Retinal pigment epithelial cell (primary cell): ENCODE measurements at places on chromosomes 1 and 21.

- DNase-seq, result no peak
Measured at GRCh38 chr1:24929398-24930259, 447 bp downstream of the RUNX3 start.

DNA sequence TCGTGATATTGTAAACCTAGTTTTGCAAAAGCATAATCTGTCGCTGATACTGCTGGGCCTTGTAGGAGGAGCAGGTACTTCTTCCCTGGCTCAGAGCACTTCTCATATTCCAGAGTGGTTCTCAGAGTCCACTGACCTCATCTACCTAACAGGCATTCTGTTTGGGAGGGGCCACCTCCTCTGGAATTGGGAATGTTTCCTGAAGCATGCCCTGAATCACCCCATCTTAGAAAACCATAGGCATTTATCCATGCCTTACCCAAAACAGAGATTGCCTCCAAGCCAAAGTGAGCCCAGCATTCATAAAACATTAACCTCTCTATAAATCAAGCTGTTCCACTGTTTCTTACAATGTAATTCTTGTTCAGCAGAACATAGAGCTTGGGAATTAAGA is 35.1 kb downstream of the SLC44A3 start:
- no peak for DNase-seq

GRCh38 chr1:89911191-89911991 is 83.5 kb upstream of the ZNF326 start:
- DNase-seq, result peak; percentile 24

- peak; percentile 29 for DNase-seq
Measured at GRCh38 chr1:220487297-220487820, 40.6 kb upstream of the MARK1 start.

- DNase-seq, result no peak
Measured at GRCh38 chr1:42931911-42932422, 26.7 kb downstream of the SLC2A1 start.

DNA sequence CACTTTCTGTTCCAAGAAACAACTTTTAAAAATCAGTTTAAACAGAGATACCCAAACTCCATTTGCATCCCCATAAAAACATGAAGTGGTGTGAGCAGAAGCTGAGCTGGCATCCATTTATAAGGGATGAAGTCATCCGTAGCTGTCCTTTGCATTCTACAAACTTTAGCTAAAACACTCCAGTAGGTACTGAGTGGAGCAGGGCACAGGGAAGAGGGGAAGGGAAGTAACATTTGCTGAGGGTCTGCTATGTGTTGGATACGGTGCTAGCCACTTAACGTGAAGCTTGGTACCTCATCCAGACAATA is 32.9 kb downstream of the VWA5B1 start:
- no peak for DNase-seq

- no peak for DNase-seq
Measured at GRCh38 chr1:51719146-51719545, 102.3 kb downstream of the OSBPL9 start.

- DNase-seq, result no peak
Measured at GRCh38 chr1:116874733-116875249, 34.9 kb upstream of the PTGFRN start.

DNA sequence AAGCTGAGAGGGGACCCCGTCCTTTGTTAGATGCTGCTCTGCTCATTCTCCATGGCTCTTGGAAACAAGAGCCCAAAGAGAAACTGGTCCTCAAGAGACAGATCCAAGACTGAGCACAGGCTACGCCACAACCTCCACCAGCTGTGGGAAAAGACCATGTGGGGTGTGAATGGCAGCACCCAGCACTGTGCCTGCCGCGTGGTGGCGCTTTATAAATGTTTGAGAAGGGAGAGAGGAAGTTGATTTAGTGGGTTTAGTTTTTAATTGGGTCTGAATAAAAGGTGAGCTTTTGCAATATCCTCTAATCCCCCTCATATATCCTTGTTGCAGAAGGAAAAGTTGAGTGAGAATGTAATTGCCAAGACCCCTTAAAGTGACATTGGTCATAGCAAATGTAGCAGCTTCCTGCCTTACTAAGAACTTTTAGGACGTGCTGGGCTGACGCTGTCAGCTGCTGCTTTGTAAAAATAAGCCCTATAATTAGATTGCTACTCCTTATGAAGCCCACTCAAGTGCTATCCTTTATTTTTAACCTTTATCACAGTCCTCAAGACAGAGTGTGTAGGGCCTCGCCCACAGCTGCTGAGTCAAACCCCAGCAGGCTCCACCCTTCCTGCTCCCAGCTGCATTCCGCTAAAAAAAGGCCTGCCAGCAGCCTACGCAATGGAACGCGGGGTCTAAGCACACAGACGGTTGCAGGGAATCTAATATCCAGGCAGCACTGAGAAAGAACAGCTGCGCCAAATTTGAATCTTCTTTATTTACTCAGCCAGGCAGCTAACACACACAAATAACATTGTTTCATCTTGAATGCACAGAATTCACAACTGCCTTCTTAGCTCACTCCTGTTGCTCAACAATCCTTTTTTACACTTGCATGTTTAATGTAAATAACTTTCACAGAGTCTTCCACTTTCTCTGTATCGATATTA is 47.4 kb upstream of the PRDX6 start:
- DNase-seq, result peak; percentile 55

DNA sequence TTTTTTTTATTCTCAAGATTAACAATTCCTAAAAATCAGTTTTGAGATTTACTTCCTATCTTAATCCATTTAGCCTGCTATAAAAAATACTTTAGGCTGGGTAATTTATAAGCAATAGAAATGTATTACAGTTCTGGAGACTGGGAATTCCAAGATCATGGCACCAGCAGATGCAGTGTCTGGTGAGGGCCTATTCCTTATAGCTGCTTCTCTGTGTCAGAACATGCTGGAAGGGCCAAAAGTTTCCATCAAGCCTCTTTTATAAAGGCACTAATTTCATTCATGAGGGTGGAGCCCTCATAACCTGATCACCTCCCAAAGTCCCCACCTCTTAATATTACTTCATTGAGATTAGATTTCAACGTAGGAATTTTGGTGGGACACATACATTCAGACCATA is 41.7 kb downstream of the RNF2 start:
- no peak for DNase-seq

DNA sequence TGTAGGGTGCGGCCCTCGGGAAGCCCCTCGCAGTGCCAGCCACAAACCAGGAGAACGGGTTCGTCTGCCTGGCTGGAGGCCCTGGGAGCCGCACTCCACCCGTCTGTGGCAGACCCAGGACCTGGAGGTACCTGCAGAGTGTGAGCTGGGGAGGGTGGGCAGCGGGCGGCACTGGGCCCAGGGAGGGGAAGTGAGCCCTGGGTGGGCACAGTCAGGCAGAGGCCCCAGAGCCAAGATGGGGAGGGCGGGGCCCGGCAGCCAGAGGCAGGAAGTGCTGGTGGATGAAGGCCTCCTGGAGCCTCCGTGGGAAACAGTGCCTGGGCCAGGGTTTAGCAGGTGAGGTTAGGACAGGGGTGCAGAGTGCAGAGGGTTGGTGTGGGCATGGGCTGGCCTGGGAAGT is 4.0 kb upstream of the PEX10 start:
- no peak for DNase-seq

- DNase-seq, result no peak
Measured at GRCh38 chr21:15291621-15292266, 226.9 kb upstream of the NRIP1 start.

DNA sequence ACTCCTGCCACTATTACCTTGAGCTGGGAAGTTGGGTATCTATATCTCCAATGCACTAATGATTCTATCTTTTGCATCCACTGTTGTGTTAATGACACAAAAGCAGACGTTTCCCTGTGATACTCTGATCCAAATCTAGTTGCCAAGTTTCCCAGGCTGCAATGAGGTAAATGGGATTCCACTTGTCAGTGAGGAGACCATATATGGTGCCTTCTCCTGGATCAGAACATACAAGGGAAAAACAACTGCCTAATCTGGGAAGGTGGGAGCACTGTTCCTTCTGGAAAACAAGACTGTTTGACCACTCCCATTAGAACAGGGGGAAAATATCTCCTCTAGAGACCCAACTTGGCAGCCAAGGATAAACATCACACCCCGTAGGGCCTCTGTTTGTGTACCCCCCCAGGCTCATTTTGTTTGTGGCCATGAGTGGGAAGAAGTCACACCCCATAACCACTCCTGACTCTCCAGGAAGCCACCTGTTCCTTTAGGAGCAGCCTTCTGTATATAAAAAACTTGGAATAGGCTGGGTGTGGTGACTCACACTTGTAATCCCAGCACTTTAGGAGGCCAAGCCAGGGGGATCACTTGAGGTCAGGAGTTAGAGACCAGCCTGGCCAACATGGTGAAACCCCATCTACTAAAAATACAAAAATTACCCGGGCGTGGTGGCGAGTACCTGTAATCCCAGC is 28.5 kb upstream of the SLC6A9 start:
- DNase-seq, result no peak

DNA sequence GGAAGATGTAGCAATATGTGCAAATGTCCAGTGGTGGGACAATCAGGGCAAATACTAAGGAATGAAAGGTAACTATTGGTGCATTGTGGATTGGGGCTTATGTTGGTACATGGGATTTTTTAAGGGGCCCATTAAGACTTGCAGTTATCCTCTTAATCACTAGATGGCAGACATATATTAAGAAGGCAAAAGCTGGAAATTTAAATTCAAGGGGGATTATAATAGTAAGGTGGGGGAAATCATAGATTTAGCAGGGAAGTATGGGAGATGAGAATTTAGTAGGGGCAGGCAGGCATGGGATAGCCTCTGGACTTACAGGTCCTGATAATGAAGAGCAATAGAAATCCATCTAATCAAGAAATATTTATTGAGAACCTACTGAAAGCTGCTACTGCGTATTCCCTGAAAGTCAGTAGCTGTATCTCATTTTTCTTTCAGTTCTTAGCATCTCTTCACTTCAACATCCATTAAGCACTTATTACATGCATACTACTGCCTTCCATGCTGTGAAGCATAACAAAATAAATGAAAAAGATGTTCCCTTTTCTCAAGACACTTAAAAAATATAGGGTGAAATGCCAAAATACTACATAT is 251.8 kb downstream of the CRB1 start:
- no peak for DNase-seq

DNA sequence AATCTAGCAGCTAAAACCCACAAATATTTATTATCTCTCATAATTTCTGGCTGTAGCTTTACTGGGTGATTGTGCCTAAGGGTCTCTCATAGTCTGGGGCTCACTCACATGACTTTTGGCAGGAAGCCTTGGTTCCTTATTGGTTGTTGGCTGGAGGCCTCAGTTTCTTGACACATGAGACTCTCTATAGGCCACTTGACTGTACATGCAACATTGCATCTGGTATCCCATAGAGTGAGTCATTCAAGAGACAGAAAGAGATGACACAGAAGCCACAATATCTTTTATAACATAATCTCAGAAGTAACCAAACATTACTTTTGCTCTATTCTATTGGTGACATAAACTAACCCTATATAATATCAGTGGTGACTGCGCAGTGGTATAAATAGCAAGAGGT is 128.5 kb upstream of the HNRNPU start:
- no peak for DNase-seq

GRCh38 chr1:38746402-38746935 is 113.1 kb downstream of the RRAGC start:
- DNase-seq, result no peak

- no peak for DNase-seq
Measured at GRCh38 chr21:35284199-35284598, 235.1 kb upstream of the RUNX1 start.

GRCh38 chr1:94276988-94277434 is 39.6 kb upstream of the ARHGAP29 start:
- DNase-seq, result no peak

DNA sequence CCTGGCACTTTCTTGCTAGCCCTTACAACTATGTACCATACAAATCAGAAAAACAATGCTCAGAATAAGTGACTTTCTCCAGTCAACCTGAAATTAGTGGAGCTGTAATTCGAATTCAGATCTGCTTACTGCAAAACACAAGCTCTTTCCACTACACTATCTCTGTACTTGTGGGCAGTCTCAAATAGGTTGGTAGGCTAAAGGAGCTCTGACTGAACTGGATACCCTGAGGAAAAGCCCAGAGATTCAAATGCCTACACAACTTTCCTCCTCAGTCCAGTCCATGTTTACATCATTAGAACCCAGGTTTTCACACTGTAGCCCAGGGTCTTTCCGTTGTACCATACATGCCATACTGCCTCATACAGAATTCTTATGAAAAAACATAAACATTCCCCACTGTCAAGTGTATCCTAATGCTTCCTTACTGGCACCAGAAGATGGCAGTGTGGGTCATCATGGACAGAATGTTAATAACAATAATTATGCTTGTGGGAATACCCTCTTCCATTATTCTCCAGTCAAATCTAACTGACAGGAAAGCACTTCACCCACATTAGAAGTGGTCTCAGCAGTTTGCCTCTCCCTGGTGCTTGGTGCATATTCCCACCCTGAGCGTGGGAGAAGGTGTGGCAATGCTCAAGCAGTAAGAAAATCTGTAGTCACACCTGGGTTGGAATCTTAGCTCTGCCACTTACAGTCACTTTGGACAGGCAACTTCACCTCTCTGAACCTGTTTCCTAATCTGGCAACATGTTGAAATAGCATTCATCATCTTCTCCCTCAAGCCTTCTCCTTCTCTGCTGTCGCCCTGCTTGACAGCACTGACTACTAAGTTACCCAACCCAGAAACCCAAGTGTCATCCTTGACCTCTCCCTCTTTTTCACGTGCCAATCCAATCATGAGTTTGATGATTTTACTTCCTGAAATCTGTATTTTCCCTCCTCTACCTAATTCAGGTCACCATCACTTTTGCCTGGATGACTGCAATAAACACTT is 14.4 kb upstream of the ZFYVE9 start:
- no peak for DNase-seq

DNA sequence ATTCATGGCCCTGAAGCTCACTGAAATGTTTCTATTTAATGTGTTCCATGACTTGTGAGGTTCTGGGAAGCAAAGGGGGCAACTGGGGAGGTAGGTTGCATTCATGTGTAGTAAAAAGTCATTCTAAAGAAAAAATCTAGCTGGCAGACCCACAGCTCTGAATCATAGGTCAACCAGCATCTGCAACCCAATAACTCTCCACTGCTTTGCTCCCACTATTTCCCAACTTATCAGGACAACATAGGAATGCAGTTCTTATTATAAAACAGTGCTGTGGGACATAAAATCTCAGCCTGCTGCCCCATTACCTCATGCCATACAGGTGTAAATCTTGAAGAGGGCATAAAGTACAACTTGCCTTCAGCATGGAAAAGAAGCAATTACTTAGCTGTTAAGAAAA is 576.1 kb upstream of the PTBP2 start:
- no peak for DNase-seq

- no peak for DNase-seq
Measured at GRCh38 chr1:11406845-11407244, 72.1 kb upstream of the DISP3 start.
